ENCODE measurements at places on chromosomes 7 and 10.

- DNase-seq = no peak
These were observed 204.8 kb downstream of the TNS3 start for GRCh38 chr7:47376991-47377616.

DNA sequence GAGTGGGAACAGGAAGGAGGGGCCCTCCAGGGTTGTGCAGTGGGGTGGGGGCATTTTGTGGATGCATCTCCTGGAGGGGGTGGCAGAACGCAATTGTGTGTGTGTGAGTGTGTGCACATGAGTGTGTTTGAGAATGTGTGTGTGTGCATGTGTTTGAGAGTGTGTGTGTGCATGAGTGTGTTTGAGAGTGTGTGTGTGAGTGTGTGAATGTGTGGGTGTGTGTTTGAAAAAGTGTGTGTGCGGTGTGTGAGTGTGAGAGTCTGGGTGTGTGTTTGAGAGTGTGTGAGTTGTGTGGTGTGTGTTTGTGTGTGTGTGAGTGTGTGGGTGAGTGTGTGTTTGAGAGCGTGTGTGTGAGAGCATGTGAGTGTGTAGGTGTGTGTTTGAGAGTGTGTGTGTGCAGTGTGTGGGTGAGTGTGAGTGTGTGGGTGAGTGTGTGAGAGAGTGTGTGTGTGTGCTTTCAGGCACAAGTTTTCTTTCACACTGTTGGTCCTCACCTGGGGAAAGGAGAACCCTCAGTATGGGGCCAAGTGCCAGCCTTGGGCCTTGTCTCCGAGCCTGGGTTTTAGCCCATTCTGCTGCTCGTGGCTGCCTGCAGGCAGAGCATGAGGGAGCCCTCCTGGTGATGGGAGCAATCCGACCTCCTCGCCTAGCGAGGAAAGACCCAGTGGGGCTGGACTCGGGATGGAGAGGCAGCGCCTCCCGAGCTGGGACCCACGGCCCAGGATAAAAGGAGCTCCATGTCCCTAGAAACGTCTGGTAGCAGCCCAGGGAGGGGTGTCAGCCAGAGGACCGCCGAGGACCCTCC, 35.6 kb downstream of the CDH23 start:
- no peak for DNase-seq

GRCh38 chr10:102683736-102684135, 30.5 kb downstream of the ARL3 start:
- no peak for DNase-seq

DNA sequence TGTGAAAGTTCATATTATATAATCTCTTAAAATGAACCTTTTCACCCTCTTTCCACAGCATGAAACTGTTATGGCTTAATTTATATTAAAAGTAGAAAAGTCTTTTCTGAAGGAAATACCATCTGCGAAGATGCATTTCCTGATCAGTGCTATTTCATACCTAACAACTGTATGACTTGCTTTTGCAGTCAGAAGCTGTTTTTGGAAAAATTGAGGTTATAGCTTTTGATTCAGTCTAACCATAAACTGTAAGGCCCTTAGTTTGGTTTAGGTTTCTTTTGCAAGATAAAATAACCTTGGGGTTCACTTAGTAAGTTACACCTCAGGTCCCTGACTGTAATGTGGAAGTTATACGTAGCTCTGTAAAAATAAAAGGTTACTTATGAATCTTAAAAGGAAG, 22.7 kb upstream of the PARP12 start:
- no peak for DNase-seq

- no peak for DNase-seq
These were observed 338.4 kb downstream of the GALNT17 start for GRCh38 chr7:71470326-71470725.

DNA sequence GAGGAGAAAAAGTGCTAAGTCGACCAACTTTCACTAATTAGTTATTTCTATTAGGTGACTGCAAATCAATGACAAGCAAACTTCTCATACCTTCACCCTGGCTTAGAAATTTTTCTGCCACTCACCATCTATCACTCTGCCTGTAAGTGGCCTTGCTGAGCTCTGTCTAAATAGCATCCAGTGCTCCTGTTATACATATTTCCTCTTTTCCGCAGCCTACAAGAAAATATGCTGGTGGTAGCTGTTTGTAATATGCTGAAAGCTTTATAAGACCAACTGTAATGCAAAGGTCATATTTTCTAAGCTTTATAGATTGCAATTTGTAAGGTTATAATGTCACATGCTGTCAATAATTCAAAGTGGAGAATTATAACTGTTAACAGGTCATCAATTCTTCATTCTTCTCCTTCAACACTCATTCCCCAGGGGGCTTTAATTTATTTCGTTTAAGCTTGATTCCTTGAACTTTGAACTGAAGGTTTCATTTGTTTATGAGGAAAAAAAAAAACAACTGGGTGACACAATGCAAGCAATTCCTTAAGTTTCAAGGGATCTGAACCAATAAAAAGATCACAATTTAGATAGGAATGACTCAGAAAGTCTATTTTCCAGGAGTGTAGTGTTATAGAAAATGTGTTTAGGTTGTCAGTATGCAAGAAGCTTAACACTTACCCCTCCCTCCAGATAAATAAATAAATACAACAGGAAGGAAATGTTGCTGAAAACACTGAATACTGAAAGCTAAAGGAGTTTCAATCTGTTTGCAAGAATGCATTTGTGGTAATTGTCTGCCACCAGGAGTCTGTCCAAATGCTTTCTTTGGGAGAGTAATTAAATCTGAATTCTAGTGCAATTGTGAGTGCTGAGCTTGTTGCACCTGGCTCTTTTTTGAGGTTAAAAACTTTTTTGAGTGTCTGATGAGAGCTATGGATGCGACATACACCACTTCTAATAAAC, 183.7 kb downstream of the SORCS1 start:
- DNase-seq = no peak

DNA sequence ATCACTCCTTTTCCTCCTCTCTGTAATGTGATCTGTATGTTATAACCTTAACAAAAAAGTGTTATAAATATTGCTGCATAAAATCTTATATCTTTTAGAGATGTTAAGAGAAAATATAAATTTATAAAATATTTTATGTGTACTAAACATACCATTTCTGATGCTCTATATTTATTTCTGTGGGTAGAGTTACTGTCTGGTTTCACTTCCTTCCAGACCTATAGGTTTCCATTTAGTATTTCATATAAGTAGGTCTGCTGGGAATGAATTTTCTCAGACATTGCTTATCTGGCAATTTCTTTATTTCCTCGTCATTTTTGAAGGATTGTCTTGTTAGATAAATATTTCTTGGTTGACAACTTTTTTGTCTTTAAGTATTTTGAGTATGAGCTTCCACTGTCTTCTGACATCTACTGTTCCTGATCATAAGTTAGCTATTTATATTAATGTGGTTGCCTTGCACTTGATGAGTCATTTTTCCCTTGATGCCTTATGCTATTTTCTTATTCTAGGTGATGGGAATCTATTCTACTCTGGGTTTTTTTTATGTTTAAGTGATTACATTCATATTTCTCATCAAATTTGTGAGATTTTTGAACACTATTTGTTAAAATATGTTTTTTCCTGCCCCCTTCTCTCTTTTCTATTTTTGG, 11.2 kb upstream of the THSD7A start:
- no peak for DNase-seq

DNA sequence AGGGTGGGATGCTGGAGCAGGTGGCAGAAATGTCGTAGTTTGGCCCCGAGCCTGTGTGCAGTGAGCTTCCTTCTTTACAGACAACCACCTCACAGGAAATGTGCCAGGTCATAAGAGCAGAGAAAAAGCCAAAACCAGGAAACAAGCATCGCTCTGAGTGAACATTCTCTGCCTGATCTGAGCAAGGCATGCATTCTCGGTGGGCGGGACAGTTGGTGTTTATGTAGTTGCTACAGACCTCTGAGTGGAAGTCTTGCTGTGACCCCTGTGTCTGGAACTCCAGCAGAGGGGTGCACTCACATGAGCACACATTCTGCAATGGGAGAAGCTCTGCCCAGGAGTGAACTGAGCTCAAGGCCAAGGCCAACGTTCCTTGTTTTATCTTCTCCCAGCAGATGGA, 230.1 kb downstream of the TCERG1L start:
- DNase-seq = peak; percentile 32

DNA sequence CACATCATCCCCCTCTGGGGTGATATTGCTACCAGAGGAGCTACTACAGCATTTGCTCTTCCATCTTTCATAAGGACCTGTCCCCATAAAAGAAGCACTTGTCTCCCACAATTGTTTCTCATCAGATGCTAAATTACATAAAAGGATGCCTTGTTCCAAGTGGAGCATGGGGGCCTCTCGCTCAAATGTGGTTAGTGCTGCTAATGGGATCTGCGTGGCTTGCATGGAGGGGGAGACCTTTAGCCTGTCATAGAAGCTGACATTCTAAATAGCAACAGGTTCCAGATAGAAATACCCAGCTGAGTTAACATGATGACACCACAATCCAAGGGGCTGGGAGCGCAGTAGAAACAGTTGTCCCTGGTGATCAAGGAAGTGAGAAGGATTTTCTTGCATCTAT, 257.9 kb downstream of the SFMBT2 start:
- DNase-seq = no peak

GRCh38 chr10:68561865-68562649, 1.9 kb downstream of the TET1 start:
- no peak for DNase-seq

DNA sequence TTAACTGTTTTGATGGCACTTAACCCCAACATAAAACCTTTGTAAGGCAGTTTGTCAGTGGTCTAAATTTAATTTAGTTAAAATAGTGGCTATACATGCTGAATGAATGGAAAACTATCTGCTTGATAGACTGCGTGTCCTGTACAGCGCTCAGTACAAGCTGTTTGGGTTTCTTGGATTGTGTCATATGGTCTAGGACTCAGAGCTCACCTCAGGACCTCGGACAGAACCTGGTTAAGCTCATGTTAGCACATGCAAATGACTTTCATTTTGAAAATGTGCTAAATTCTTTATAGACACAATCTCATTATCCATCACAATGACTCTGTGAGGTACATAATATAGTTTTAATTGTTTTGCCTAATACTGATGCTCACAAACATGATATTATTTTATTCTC, 55.7 kb upstream of the RELN start:
- no peak for DNase-seq

DNA sequence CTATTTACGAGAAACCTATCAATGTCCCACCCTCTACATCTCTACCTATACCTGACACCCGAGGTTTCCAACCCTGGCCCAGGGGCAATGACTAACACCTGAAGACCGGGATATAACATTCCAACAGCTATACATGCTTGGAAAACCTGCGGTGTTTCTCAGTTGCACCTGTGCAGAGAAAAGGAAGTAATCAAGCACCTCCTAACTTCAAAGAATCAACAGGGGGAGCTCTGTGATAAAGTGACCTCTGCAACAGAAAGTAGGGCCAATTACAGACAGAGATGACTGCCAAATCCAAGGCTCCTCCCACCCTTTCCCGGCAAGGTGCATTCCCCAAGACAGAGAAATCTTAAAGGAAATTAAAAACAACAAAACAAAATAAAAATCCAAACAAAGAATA, 41.3 kb downstream of the CCDC6 start:
- no peak for DNase-seq

- no peak for DNase-seq
These were observed 18.2 kb upstream of the CALCR start for GRCh38 chr7:93592588-93593266.

- no peak for DNase-seq
These were observed 503.8 kb downstream of the LRMDA start for GRCh38 chr10:75935240-75935639.

DNA sequence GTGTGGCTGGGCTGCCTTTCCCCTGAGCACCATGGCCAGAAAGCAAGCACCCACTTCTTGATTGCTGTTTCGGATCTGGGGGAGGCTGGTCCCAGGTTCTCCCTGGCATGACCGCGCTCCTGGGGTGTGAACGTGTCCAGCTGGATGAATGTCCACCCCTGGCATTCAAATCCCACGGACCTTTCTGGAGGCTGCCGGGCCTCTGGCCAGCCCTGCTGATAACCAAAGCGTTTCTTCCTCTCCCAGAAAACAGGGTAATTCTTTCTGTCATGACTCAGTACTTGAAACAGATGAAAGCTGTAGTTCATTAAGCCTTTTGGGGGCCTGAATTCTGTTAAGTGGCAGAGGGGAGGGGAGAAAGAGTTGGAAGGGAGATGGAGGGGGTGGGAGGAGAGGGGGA, 73.1 kb upstream of the SAMD8 start:
- DNase-seq = no peak

- no peak for DNase-seq
These were observed 46.9 kb downstream of the ATE1 start for GRCh38 chr10:121880895-121881294.

- DNase-seq = no peak
These were observed 206.4 kb upstream of the FERD3L start for GRCh38 chr7:19351341-19352304.

GRCh38 chr7:27196287-27196767, 3.6 kb downstream of the HOXA13 start:
- peak; percentile 83 for DNase-seq

DNA sequence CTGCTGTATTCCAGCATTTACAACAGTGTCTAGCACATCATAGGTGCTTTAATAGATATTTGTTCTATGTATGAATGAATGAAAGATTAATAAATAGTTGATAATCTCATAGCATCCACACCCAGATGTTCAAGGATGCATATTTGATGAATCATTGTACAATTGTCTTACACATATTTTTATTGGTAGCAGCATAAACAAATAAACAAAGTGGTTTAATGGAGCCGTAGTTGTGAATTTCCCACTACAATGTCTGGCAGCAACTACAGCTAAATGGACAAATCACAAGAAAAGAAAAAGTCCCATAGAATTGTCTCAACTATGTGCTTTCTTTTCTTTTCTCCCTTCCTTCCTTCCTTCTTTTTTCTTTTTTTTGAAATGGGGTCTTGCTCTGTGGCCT, 150.8 kb downstream of the NRP1 start:
- no peak for DNase-seq

DNA sequence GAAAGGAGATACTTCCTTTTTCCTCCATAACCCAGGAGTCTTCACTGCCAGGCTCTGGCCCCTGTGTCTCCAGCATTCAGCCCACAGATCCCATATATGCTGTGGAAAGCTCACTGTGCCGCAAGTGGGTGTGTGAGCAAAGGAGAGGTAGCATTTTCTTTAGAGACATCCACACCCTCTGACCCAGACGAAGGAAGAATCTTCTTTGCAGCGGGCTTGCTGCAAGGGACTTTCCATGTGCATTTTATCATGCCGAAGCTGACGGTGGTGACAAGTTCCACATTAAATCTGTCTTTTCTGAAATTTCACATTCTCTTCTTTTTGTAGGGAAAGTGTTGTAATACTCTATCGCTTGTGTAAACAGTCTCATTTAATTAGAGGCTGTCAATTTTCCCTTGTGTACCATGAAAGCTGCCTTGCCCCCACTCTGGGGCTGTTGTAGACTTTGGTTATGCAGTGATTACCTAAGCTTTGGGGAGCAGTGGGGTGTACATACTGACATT, 409.5 kb downstream of the SUGCT start:
- DNase-seq = no peak

- DNase-seq = no peak
These were observed 53.2 kb downstream of the KLHDC10 start for GRCh38 chr7:130123501-130123900.
